IPS DF 6.9 (cell line): ENCODE measurements at places on chromosomes 12 and 14.

- no peak for DNase-seq
Measured at GRCh38 chr12:1491983-1492697, 102.2 kb downstream of the FBXL14 start.

- DNase-seq = no peak
Measured at GRCh38 chr14:35682802-35683201, 126.3 kb downstream of the RALGAPA1 start.

GRCh38 chr14:61113561-61114225 lies 132.6 kb downstream of the SLC38A6 start:
- DNase-seq = no peak

DNA sequence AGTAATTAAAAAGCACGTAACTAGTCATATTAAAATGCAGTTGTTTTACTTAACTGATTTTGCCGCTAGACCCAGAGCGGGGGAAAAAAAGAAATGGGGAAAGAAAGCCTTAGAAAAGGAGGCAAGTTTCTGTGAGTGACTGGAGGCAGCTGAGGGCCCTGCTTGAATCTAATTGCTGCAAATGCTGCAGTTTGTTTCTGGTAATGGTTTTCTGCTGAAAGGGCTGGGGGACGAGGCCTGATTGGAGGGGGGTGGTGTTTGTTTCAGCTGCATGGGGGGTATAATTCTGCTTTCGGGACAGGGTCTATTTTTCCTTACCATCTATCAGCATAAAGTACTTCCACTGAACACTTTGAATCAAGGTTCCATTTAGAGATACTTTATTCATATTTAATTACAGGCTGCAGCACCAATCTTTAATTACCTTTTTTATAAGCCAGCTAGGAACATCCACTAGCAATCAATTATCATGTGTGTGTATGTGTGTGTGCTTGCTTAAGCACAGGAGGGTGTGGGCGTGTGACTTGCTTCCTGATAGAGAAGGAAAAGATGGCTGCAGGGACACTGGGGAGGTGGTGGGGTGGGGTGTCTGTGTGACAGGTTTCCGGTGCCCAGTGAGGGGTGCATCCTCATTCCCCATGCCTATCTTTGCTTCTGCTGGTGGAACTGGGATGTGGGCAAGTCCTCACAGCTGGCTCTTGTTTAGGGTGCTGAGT lies 83.4 kb downstream of the ADCK1 start:
- DNase-seq = no peak

DNA sequence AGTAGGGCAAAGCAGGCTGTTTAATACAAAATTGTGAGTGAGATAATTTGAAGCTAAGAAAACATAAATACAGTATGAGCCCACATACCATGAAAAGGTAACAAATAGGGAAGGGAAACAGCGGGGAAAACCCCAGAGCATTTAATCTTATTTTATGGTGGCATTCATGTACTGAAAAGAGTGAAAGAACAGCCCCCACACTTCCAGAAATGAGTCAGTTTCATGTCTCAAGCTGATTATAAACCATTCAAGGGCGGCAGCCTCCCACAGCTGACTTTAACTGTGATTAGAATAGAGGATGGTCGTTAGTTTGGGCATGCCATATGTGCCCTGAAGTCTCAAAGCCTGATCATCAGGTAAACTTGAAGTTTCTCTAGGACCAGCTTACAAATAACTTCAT lies 64.5 kb downstream of the FOXG1 start:
- no peak for DNase-seq

DNA sequence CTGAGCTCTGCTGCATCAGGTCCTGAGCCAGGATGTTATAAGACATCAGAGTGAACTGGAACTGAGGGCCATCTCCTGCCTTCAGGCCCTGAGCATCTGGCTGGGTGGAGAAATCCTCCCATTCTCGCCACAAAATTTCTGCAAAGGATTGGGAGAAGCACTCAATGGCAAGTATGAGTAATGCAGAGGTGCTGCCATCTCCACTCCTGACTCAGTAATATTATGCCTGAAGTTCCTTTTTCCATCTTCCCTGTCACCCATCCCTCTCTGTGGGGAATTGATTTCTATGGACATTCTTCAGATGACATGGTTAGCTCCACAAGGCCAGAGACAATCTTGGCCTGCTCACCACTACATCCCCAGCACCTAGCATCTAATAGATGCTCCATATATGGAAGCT lies 4.7 kb downstream of the ANGEL1 start:
- DNase-seq = no peak

- no peak for DNase-seq
Measured at GRCh38 chr14:31855262-31855661, 221.8 kb upstream of the ARHGAP5 start.

DNA sequence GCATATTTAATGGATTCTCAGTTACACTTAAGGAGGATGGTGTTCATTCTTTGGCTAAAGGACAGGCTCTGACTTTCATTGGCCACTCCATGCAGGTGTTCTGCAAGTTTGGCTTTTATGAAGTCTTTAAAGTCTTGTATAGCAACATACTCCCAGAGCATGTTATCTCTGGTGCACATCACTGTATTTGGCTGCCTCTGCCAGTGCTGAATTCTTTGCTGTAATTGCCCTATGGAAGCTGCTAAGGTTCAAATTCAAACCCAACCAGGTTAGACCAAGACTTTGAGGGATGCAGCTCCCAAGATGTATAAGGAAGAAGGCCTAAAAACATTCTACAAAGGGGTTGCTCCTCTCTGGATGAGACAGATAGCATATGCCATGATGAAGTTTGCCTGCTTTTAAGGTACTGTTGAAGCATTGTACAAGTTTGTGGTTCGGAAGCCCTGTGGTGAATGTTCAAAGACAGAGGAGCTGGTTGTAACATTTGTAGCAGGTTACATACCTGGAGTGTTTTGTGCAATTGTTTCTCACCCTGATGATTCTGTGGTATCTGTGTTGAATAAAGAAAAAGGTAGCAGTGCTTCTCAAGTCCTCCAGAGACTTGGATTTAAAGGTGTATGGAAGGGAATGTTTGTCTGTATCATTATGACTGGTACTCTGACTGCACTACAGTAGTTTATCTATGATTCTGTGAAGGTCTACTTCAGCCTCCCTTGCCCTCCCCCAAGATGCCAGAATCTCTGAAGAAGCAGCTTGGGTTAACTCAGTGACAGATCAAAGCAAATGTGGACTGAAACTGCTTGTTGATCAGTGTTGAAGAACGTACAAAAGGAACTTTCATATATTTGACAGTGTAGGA lies 19.4 kb downstream of the TMEM116 start:
- DNase-seq = no peak

DNA sequence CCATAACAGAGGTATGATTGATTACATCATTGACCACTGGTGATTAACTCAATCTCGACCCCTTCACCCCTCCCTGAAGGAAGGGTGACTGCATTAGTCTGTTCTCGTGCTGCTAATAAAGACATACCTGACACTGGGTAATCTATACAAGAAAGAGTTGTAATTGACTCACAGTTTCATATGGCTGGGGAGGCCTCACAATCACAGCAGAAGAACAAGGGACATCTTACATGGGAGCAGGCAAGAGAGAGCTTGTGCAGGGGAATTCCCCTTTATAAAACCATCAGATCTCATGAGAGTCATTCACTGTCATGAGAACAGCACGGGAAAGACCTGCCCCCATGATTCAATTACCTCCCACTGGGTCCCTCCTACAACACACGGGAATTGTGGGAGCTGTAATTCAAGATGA lies 55.9 kb upstream of the TMCC3 start:
- DNase-seq = no peak

DNA sequence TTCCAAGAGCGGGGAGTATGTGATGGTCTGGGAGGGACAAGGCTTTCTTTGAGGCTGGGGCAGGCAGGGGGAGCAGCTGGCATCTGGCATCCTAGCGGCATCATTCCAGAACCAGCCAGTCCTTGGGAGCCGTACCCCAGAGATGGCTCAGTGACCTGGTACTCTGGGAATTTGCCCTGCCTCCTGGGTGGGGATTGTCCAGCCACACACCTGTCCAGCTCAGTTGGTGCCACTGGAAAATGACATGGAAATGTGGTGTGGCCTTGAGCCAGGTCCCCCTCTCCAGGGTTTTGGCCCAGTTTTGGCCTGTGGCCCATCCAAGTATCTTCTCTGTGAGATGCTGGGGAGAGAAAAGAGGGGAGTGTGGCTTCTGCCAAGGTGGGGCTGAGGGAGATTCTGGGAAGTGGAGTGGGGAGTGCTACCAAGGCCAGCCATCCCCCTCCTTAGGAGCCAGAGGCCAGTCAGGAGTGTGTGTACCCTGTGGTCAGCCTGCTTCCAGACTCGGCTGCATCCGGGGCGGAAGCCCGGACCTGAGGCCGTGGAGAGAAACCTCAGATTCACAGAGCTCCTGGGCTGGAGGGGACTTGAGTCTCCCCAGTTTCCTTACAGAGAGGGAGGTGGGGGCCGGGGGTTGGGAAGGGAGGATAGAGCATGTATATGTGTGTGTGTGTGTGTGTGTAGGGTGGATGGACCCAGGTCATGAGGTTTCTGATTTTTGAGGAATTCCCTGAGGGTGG lies 14.7 kb upstream of the KRT80 start:
- no peak for DNase-seq

GRCh38 chr14:70008284-70009262 lies 129.4 kb downstream of the SMOC1 start:
- DNase-seq = no peak

DNA sequence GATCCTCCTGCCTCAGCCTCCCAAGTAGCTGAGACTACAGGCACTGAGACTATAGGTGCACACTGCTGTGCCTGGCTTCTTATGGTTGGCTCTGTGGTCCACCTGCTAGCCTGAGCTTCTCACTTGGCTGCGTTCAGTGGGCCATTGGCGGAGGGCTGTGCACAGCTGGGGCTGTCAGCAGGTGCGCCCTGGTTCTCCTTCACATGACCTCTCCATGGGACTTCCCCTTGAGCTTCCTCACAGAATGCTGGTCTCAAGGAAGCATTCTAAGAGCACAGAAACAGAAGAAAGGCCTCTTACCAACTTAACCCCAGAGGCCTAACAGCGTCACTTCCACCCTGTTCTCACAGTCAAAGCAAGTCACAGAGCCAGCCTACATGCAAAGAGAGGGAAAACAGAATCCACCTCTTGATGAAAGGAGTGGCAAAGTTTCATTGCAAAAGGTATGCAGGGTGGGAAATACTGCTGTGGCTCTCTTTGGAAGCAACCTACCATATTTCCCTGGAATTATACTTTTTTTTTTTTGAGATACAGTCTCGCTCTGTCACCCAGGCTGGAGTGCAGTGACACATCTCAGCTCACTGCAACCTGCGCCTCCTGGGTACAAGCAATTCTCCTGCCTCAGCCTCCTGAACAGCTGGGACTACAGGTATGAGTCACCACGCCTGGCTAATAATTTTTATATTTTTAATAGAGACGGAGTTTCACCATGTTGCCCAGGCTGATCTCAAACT lies 9.3 kb downstream of the RILPL2 start:
- no peak for DNase-seq

GRCh38 chr14:68734231-68734732 lies 58.6 kb downstream of the ZFP36L1 start:
- no peak for DNase-seq

- no peak for DNase-seq
Measured at GRCh38 chr14:52053044-52053443, 15.8 kb downstream of the NID2 start.

DNA sequence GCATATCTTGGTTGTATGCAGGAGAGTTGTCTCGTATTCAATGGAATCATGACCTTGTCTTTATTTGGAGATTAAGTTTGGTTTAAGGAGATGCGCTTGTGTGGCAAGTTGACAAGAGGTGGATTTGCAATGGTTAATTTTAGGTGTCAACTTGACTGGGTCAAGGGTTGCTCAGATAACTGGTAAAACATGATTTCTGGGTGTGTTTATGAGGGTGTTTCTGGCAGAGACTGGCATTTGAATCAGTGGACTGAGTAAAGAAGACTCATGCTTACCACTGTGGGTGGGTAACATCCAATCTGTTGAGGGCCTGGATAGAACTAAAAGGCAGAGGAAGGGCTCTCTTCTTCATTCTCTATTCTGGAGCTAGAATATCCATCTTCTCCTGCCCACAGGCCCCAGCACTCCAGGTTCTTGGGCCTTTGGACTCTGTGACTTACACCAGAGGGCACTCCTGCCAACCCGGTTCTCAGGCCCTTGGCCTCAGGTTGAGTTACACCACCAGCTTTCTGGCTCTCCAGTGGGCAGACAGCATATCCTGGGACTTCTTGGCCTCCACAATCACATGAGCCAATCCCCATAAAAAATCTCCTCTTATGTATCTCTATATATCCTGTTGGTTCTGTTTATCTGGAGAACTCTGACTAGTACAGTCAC lies 141.5 kb upstream of the ARID2 start:
- no peak for DNase-seq

DNA sequence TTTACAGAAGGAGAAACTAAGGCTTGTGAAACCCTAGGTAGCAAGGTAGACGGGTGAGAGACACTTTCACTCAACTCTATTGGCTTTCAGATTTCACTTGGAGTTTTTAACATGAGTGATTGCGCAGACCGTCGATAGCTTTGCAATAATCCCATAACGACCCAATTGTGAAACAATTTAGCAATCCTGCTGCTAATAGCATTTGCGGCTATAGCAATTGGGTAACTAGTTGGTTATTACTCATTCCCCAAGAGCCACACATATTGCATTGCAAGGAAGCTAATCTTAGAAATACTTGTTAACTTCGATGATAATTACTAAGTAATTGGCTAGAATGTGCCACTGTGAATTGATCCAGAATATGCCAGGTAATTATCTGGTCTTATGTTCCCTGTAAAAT lies 159.9 kb upstream of the NOS1 start:
- no peak for DNase-seq

DNA sequence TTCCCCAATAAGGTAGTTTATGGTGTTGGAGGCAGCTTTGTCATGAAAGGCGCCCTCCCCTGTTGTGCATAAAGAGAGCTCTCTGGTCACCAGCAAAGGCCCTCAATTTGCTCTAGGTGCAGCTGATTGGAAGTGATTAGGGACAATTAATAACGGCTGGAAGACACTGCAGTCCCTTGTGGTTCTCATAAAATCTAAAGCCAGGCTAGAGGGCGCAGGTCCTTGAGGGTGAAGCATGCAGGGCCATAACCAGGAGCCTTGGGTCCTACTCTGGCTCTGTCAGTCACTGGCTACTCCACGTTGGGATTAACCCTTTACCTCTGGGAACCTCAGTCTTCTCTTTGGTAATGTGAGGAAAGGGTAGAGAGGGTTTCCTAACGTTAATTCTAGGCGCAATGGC lies 1.9 kb downstream of the DAAM1 start:
- no peak for DNase-seq

- DNase-seq = no peak
Measured at GRCh38 chr12:79615596-79616560, 74.9 kb downstream of the PAWR start.

DNA sequence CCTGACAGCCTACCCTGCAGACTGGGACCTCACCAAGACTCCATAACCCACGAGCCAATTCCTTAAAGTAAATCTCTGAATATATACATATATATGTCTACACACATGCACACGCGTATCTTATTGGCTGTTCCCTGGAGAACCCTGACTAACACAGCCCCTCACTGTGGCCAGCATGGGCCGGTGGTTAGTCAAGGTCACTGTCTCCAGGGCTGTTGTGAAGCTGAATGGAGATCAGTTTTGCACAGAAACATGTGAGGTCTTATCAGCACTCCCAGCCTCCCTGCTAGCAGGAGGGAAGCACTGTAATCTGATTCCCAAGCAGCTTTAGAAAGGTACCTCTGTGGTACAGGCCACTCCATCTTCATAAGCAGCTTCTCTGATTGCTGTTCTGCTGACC lies 46.6 kb upstream of the PLEKHG6 start:
- no peak for DNase-seq

GRCh38 chr14:96380735-96381134 lies 11.2 kb upstream of the AK7 start:
- DNase-seq = no peak

- no peak for DNase-seq
Measured at GRCh38 chr14:88289996-88290395, 33.1 kb downstream of the KCNK10 start.
